ENCODE measurements at places on chromosomes 2 and 18.

- no peak for DNase-seq
These were observed 186.4 kb downstream of the TFCP2L1 start for GRCh38 chr2:121098556-121098955.

DNA sequence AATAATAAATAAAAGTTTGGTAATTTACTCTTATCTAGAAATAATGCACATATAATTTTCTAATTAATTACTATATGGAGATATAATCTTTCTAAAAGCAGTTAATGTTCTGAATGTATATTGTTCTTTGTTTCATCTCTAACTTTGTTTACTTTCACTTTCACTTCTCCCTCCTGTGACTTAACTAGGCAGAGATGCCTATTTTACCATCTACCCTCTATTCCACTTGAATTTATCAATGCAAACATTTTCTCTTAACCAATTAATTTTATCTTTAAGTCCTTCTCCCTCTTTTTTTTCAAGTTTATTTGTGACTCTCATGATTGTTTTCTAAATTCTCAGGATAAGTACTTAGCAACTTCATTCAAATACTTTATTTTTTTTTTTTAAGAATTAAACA is 55.1 kb upstream of the IL1RL1 start:
- DNase-seq: no peak

DNA sequence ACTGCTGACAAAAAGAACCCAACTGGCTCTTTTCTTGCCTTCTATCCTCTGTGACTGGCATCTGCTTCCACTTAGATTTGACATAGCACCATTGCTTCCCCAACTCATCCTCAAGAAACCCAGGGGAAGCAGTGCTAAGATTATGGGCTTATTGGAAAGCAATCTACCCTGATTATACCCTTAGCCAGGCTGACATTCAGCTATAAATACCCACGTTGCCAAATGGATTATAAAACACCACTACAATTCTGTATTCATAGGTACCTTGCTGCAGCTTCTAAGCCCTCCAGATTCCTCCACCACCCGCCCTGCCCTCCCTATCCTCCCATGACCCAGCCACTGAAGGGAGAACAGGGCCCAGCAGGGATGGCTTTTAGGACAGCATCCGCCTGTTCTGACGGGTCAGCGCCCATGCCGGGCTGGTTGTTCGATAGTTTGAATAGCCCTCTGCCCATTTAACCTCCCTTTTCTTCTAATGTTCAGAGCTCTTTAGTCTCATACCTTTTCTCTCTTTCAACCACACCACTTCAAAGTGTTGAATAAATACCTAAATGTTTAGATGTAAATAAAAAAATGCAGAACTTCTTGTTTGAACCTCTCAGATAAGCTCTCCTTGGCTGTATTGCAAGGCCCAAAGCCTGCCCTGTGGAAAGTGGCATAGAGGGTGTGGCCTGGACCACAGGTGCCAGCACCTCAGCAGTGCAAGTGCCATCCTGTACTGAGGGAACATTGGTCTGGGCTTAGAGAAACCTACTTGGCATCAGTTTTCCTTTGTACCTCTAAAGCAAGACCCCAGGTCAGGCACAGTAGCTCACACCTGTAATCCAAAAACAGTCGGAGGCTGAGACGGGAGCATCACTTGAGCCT is 86.6 kb upstream of the RGPD5 start:
- no peak for DNase-seq

GRCh38 chr2:239055756-239056493 is 208.0 kb downstream of the TWIST2 start:
- no peak for DNase-seq

DNA sequence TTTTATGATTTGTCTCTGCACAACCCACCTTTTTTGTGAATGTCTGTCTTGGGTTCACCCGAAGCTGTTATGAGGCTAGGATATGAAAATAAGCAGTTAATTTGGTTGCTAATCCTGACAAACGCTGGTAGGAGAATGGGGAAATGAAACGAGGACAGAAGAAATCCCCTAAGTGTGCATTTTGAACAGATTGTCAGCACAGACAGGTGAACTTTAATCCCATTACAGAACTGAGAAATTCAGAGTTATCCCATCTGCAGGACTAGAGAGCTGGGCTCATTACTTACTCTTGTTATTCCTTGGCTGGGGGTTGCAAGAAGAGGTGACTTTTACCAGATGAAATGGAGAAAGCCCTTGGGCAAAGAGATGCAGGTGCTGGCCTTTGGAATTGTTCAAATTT is 123.3 kb upstream of the NYAP2 start:
- no peak for DNase-seq

- no peak for DNase-seq
These were observed 31.9 kb downstream of the TFCP2L1 start for GRCh38 chr2:121253021-121253673.

DNA sequence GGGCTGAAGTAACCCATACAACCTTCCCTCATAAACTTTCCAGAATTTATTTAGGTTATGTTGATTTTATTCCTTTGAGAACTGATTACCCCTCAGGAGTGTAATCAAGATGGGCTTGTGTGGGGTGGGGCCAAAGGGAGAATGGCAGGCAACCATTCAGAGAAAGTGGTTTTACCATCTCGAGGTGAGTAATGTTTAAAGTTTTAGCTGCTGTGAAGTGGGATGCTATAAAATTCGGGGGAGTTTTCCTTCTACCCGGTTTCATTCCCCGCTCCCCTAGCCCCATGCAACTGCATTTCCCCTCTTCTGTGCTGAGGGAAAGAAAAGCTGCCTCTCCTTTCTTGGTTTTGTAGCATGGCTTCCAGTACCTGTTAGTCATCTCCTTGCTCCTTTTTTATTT is 34.7 kb downstream of the MAP4K4 start:
- DNase-seq: no peak

- peak; percentile 25 for DNase-seq
These were observed 732 bp upstream of the ANXA4 start for GRCh38 chr2:69741229-69741574.

DNA sequence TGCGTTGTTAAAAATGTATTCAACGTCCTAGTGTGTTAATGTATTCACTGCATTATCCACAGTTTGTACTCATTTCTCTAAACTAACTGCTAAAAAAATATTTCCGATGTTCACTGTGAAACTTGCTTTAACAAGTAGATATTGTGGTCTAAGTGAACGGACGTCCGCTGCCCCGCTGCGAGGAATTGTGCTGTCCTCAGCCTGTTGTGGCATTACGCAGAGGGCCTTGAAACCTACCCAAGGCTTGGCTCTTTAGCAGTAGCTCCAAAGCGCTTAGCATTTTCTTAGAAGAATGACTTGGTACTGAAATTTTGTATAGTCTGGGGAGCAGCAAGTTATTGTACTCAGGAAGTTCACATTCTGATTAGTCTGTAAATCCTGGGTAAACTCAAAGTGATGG is 136.5 kb upstream of the SP5 start:
- DNase-seq: no peak

- peak; percentile 55 for DNase-seq
These were observed 7.4 kb downstream of the NFATC1 start for GRCh38 chr18:79402977-79403722.

DNA sequence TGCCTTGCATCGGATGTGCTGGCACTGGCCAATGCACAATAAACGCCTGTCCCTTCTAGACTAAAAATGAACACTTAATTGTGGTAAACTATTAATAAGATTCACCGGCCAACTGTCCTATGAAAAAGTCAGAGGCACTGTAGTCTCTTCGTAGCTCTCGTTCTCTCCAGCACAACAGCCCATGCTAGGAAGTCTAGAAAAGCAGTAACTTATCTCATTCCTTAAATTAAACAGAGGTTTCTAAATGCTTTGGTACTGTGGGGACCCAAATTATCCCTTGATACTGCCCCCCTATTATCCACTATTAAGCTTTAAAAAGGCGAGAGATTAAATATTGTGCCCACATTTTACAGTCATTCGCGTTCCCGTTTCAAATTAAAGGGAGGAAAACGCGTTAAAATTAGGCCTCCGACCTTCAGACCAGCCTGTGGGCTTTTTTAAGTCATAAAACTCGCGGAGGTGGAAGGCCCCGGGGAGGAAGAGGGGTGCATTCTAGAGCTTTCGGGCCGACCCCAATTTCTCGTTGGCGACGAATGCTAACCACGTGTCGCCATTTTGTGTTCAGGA is 1.5 kb upstream of the PCBP1 start:
- DNase-seq: peak; percentile 29

GRCh38 chr2:111239107-111239506 is 118.4 kb downstream of the BCL2L11 start:
- no peak for DNase-seq

DNA sequence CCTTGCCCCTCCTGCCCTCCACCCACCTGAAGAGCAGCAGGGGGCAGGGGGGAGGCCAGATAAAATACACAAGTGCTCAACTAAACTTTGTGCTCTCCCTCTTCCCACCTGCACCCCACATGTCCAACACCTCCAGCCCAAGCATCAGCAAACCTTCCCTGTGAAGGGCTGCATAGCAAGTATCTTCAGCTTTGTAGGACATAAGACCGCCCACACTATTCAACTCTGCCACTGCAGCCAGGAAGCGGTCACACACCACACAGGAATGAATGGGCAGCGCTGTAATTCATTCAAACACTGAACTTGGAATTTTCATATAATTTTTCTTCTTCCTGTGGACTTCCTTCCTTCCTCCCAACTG is 27.5 kb downstream of the TFCP2L1 start:
- no peak for DNase-seq

DNA sequence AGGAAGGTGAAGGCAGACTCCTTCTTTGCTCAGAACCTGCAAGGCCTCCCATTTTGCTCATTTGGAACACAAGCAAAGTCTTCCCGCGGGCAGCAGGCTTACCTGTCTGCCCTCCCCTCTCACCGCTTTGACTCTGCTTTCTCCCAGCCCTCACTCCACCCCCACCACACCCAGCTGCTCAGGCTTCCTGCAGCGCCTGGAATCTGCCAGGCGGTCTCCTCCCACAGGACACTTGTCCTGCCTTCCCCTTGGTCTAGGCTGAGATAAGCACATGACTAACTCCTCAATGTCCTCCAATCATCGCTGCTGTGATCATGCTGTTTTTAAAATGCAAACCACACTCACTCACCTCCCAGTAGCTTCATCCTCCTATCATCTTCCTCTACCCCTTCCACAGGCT is 430.0 kb downstream of the ZNF516 start:
- no peak for DNase-seq

DNA sequence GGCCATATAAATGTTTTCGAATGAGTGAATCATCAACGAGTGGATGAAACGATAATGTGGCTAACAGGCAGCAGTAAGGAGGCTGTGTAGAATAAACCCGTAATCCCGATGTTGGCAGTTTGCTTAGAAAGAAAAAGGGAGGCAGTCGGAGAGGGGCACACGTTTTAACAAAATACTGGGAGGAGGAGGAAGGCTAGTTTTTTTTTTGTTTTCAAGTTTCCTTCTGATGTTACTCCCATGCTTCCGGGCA is 476 bp upstream of the MSH2 start:
- DNase-seq: no peak

- no peak for DNase-seq
These were observed 47.5 kb upstream of the ASAP2 start for GRCh38 chr2:9158786-9159779.

GRCh38 chr2:39608686-39609441 is 56.9 kb upstream of the TMEM178A start:
- no peak for DNase-seq

- no peak for DNase-seq
These were observed 316 bp downstream of the WDR12 start for GRCh38 chr2:202911203-202911511.

DNA sequence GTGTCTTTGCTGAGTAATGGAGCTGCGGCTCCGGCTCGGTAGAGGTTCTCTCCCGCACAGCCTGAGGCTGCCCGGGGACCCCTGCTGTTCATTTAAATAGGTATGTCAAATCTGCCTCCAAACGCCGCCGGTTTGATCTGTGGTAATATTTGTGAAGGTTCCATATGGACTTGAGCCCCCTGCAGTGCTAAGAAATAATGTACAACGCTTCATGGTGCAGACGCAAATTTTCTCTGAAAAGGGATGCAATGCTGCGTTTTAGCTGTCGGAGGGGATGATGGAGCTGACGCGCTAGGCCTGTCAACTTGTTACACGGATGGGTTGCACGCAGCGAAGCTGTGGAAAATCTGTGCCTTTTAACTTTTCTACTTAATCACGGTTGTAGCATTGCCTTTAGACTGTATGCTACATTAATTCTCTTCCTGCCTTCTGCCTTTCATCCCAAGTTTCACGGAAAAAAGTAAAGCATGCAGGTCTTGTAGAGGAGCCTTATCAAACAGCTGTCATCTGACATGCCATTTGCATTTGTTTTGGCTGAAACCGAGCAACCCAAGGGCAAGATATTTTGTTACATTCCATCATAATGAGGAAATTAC is 43.2 kb downstream of the MRPS9 start:
- no peak for DNase-seq

DNA sequence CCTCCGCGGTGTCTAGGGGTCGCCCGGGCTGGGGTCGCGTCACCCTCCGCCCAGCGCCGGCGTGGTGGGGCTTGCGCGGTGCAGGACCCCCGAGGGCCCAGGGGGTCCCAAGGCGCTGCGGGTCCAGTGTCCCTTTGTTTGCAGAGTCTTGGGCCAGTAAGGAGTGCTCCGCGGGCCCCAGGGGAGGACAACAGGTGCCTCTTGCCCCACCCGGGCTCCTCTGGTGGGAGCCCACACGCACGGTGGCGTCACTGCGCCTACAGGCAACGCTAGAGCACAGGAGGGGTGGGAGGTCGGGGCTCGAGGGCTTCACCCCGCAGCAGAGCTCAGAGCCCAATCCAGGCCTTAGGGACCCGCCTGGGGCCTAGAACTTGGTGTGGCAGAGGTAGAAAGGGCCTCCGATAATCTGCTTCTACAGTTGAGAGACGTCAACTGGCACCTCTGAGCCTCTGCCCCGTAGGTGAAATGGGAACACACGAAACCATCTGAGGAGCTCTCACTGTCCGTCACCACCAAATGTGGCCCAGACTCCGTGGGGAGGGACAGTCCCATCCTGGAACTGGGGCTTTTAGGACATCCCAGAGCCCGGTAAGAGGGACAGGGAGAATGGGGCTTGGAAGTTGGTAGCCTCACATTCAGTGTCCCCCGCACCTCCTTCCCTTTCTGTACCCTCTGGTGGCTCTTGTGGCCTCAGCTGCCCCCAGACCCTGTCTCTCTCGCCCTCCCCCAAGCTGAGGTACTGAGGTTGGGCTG is 1.4 kb downstream of the ARID5A start:
- peak; percentile 75 for DNase-seq

DNA sequence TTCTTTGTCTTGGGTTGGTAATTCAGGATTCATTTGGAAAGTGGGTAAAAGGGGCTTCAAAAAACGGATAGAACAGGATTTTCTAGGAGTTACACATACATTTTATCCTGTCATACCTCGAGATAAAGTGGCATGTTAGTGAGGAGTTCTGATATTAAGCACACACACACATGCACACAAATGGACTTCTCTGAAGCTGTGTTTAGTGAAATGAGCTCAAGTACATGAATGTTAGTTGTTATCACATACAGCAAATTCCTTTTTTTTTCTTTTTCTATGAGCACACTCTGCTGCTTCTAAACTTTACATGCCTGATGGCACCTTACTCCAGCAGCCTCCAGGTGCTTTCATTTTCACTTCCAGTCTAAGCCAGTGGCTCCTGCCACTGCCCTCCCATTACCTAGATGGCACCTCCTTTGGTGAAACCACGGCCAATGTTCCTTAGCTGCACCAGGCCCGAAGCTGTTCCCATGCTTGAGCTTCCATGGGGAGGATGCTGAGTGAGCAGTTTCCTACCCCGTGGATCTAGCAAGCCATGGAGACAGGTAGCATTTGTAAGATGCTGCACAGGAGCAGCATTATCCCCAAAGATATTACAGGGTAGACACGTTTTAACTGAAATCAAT is 49.7 kb downstream of the STAT1 start:
- DNase-seq: no peak

GRCh38 chr18:27184115-27185024 is 738 bp downstream of the CHST9 start:
- DNase-seq: no peak

All from activated T-cell treated with anti-CD3 and anti-CD28 coated beads, Interleukin-2, amount 50 U/mL, for 1 hour (primary cell).